Central memory CD8-positive, alpha-beta T cell (primary cell): ENCODE measurements at places on chromosomes 1 and 21.

- peaks cover 4% of the 10 kb centered on the region for H3K27me3 ChIP-seq
- H3K36me3 ChIP-seq, result no peaks in the 10 kb centered on the region
- no peak overlapping the region for H3K4me3 ChIP-seq
- DNase-seq, result no peak
- H3K27ac ChIP-seq, result peak overlapping the region; percentile 32
Measured at GRCh38 chr1:157095091-157095490, 4.5 kb downstream of the ETV3L start.

DNA sequence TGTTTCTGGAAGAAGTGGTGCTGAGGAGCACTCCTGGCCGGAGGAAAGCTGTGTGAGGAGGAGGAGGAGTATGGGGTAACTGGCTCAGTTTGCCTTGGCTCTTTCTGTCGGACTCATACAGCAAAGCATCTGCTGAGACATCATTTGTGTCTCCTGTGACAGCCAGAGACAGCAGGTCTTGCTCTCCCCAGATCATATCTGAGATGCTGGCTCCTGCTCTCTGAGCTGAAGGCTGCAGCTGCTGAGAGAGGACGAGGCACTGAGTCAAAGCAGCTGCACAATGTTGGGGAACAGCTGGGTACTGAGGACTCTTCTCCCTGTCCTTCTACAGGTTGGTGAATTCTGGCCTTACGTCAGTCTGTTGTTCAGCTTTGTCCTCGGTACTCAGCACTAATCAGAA lies 14.3 kb downstream of the OR2B11 start:
- H3K4me1 ChIP-seq, result peaks cover 9% of the 10 kb centered on the region
- no peak for DNase-seq
- no peak overlapping the region for H3K4me3 ChIP-seq
- peaks cover 50% of the 10 kb centered on the region for H3K36me3 ChIP-seq

GRCh38 chr1:219476116-219476515 lies 136.8 kb downstream of the ZC3H11B start:
- no peak overlapping the region for H3K4me3 ChIP-seq
- no peaks in the 10 kb centered on the region for H3K4me1 ChIP-seq
- no peak for DNase-seq
- H3K27ac ChIP-seq, result no peak overlapping the region
- no peaks in the 10 kb centered on the region for H3K27me3 ChIP-seq

- H3K4me1 ChIP-seq, result no peaks in the 10 kb centered on the region
- DNase-seq, result no peak
- no peak overlapping the region for H3K27ac ChIP-seq
- H3K36me3 ChIP-seq, result no peaks in the 10 kb centered on the region
- H3K4me3 ChIP-seq, result no peak overlapping the region
Measured at GRCh38 chr1:194024659-194025058, 838.2 kb upstream of the B3GALT2 start.

GRCh38 chr1:12690156-12690555 lies 25.8 kb upstream of the AADACL3 start:
- peaks cover 39% of the 10 kb centered on the region for H3K27me3 ChIP-seq
- H3K27ac ChIP-seq, result no peak overlapping the region
- H3K36me3 ChIP-seq, result no peaks in the 10 kb centered on the region
- DNase-seq, result no peak

- H3K27me3 ChIP-seq, result no peaks in the 10 kb centered on the region
- H3K4me1 ChIP-seq, result peaks cover 66% of the 10 kb centered on the region
- H3K36me3 ChIP-seq, result peaks cover 3% of the 10 kb centered on the region
Measured at GRCh38 chr1:168555508-168556046, 11.8 kb upstream of the XCL2 start.

DNA sequence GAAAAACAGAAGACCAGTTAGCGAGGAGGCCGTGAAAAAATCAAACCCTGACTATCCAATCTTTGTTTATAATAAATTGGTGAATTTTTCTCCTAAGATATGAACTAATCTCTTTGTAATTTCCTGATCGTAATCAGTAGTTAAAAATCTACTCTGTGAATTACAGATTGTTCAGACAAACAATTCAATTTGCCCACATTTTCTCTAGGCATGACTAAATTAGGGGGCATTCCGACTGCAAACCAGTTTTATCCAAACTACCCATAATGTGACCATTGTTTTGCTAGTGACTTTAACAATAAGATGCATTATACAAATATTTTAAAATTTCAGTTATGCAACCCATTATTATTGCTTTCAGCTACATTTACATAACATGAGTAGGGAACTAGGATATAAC lies 546.9 kb upstream of the ADAMTS5 start:
- no peaks in the 10 kb centered on the region for H3K4me1 ChIP-seq
- H3K27me3 ChIP-seq, result no peaks in the 10 kb centered on the region
- no peak overlapping the region for H3K4me3 ChIP-seq
- H3K27ac ChIP-seq, result no peak overlapping the region

GRCh38 chr1:76164165-76164564 lies 89.6 kb downstream of the ST6GALNAC3 start:
- H3K27me3 ChIP-seq, result peaks cover 16% of the 10 kb centered on the region
- DNase-seq, result no peak

GRCh38 chr1:225915538-225915991 lies 8.5 kb downstream of the PYCR2 start:
- peak overlapping the region; percentile 8 for H3K27ac ChIP-seq
- H3K4me1 ChIP-seq, result peaks cover 29% of the 10 kb centered on the region
- H3K4me3 ChIP-seq, result no peak overlapping the region
- DNase-seq, result no peak
- H3K27me3 ChIP-seq, result no peaks in the 10 kb centered on the region
- peaks cover 9% of the 10 kb centered on the region for H3K36me3 ChIP-seq

DNA sequence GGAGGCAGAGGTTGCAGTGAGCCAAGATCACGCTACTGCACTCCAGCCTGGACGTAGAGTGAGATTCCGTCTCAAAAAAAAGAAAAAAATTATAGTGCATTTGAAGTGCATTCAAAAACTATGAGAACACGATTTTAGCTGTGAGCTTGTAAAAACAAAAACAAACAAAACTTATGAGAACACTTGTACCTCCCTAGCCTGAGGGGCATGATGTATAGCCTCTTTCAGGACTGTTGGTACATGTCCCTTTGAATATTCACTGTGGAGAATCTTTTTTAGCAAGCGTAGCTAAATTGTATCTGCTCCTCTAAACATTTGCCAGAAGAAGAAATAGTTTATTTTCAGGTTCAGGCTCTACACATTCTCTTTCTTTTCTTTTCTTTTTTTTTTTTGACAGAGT lies 9.5 kb upstream of the DEGS1 start:
- no peak for DNase-seq
- peaks cover 22% of the 10 kb centered on the region for H3K4me1 ChIP-seq
- H3K27ac ChIP-seq, result no peak overlapping the region
- H3K27me3 ChIP-seq, result no peaks in the 10 kb centered on the region

GRCh38 chr1:31944205-31945089 lies 6.3 kb upstream of the PTP4A2 start:
- DNase-seq, result peak; percentile 70
- peak overlapping the region; percentile 86 for H3K27ac ChIP-seq
- peaks cover 13% of the 10 kb centered on the region for H3K36me3 ChIP-seq

- no peaks in the 10 kb centered on the region for H3K4me1 ChIP-seq
- no peak overlapping the region for H3K4me3 ChIP-seq
- H3K36me3 ChIP-seq, result peaks cover 1% of the 10 kb centered on the region
- DNase-seq, result no peak
- peaks cover 34% of the 10 kb centered on the region for H3K27me3 ChIP-seq
- no peak overlapping the region for H3K27ac ChIP-seq
Measured at GRCh38 chr1:4590756-4591155, 63.7 kb upstream of the AJAP1 start.

DNA sequence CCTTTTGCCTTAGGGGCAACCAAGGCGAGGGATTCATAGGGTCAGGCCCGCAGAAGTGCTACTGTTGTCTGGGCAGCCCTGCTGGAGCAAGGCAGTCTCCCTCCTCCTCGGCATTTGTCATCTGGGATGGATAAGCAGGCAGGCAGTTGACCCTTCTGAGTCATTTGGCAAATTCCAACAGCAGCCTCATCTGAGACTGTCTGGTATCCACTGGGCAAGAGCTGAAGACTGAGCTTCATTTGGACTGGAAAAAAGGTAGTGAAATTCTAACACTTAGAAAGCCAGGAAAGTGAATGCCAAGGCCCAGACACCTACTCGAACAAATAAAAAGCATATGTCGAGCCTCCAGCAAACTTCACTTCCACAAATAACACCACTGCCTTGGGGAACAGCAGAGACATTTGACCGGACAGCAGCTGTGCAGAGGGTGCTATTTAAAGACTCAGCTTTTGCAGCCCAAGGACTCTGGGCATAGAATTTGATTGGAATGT lies 4.0 kb upstream of the ZBTB40 start:
- no peak overlapping the region for H3K4me3 ChIP-seq
- no peak overlapping the region for H3K27ac ChIP-seq
- H3K4me1 ChIP-seq, result peaks cover 13% of the 10 kb centered on the region
- H3K36me3 ChIP-seq, result peaks cover 12% of the 10 kb centered on the region
- DNase-seq, result no peak

- H3K4me1 ChIP-seq, result no peaks in the 10 kb centered on the region
- no peak for DNase-seq
- H3K4me3 ChIP-seq, result no peak overlapping the region
- H3K27me3 ChIP-seq, result peaks cover 10% of the 10 kb centered on the region
- no peak overlapping the region for H3K27ac ChIP-seq
Measured at GRCh38 chr1:38083541-38083940, 36.9 kb upstream of the POU3F1 start.

- no peaks in the 10 kb centered on the region for H3K4me1 ChIP-seq
- no peak overlapping the region for H3K4me3 ChIP-seq
- DNase-seq, result no peak
- no peak overlapping the region for H3K27ac ChIP-seq
Measured at GRCh38 chr1:64073705-64074104, 129.7 kb upstream of the UBE2U start.

DNA sequence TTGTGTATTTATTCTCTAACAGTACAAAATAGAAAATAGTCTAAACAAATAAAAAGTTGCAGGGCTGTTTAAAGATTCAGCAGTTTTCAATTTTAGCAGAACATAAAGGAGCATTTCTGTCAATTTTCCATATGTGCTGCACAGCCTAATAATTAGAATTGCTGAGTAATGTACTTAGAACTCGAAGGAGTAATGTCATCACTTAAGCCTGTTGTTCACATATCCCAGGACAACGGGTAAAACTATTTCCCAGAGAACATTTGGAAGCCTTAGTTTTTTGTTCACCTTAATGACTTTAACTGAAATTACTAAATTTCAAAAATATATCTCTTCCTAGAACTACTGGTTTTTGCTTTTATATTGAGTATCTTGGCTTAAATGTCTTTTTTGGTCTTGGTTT lies 81.6 kb downstream of the ZP4 start:
- H3K27ac ChIP-seq, result no peak overlapping the region
- H3K4me1 ChIP-seq, result no peaks in the 10 kb centered on the region
- no peak overlapping the region for H3K4me3 ChIP-seq
- H3K36me3 ChIP-seq, result no peaks in the 10 kb centered on the region

- H3K4me1 ChIP-seq, result no peaks in the 10 kb centered on the region
- no peaks in the 10 kb centered on the region for H3K27me3 ChIP-seq
- H3K27ac ChIP-seq, result no peak overlapping the region
- H3K36me3 ChIP-seq, result peaks cover 39% of the 10 kb centered on the region
Measured at GRCh38 chr1:63634471-63634870, 41.3 kb downstream of the PGM1 start.

DNA sequence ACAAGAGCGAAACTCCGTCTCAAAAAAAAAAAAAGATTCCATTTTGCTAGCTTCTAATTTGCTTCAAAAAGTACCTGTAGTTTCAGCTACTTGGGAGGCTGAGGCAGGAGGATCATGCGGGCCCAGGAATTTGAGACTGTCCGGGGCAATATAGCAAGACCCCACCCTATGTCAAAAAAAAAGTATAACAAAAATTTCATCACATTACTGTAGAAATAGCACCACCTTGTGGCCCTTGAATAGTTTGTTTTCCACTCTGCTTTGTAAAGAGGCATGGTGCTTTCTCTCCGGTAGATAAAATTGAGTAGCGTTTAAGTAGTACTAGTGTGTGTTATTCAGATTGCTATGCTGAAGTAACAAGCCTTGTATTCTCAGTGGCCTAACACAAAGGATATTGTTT lies 18.2 kb upstream of the MSTO1 start:
- no peak overlapping the region for H3K4me3 ChIP-seq
- no peaks in the 10 kb centered on the region for H3K4me1 ChIP-seq
- DNase-seq, result no peak
- no peak overlapping the region for H3K27ac ChIP-seq

DNA sequence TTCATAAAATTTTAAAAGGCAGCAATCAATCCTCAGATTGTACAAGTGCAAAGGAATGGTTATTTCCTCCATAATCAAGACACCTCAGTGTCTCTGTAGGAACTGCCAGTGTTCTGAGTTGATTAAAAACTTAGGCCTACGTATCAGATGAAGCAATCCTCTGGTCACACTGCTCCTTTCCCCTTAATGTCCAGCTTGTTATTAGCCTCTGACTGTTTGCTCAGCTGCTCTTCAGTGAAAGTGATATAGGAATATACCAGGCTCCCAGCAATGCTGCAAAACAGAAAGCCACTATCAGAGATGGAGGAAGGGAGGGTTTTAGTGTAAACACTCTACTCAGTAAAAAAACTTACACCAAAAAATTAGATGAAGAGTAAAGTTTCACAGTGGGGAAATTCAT lies 49.8 kb downstream of the SLC35D1 start:
- no peak overlapping the region for H3K27ac ChIP-seq
- DNase-seq, result no peak
- H3K4me1 ChIP-seq, result peaks cover under 1% of the 10 kb centered on the region
- peaks cover 17% of the 10 kb centered on the region for H3K36me3 ChIP-seq
- H3K4me3 ChIP-seq, result no peak overlapping the region

DNA sequence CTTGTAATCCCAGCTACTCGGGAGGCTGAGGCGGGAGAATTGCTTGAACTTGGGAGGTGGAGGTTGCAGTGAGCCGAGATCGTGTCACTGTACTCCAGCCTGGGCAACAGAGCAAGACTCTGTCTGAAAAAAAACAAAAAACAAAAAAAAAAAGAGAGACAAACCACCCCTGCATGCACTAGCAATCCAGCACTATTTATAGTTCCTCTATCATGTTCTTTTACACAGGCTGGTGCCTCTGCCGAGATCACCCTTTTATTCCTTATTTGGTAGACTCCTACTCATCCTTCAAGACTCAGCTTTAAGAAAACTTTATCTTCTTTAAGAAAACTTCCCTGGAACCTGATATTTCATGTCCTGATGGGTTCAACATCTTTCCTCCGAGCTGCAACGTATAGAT lies 10.8 kb downstream of the FMO5 start:
- no peaks in the 10 kb centered on the region for H3K27me3 ChIP-seq
- no peaks in the 10 kb centered on the region for H3K4me1 ChIP-seq
- DNase-seq, result no peak
- H3K4me3 ChIP-seq, result no peak overlapping the region
